Endothelial cell of coronary artery (primary cell): ENCODE measurements at places on chromosomes 4 and X. TPM values are rescaled to one million over a fixed set of nuclear protein-coding genes. Genes with fewer than 3 reads are reported as not detected.

Gene CENPI
- 9.5 and 18.8 TPM in 2 replicates for total RNA-seq

Gene ARHGAP36
- total RNA-seq = 0.09 TPM in 1 of 2 replicates, not detected in the other

Gene PAGE4
- not detected in 2 replicates for total RNA-seq

Gene GC
- total RNA-seq = not detected in 2 replicates

Gene PCDH10
- total RNA-seq = 11.1 and 15.1 TPM in 2 replicates

Gene COL25A1
- 2.0 and 4.6 TPM in 2 replicates for total RNA-seq

Gene CXCL6
- total RNA-seq = 1.2 and 1.3 TPM in 2 replicates

Gene TRAPPC11
- total RNA-seq = 28.6 and 36.1 TPM in 2 replicates

Gene DRD5
- total RNA-seq = not detected in 2 replicates

Gene LRIT3
- total RNA-seq = under 0.01 and 0.09 TPM in 2 replicates
